Sigmoid colon (tissue), 7 donors: ENCODE measurements at places on chromosomes 13 and 19. TPM values are rescaled to one million over a fixed set of nuclear protein-coding genes. Genes with fewer than 3 reads are reported as not detected.

Gene ZNF541
- total RNA-seq, result 1.7 TPM

Gene ECSIT
- total RNA-seq, result 74.5 TPM

Gene ZNF540
- 6.5 TPM for total RNA-seq

Gene ZNF441
- total RNA-seq, result 10.5 TPM

Gene GFY
- total RNA-seq, result not detected

Gene NOVA2
- total RNA-seq, result 3.0 TPM

Gene PRR12
- 16.1 TPM for total RNA-seq

Gene PRRG2
- total RNA-seq, result not detected

Gene ZNF471
- 8.6 TPM for total RNA-seq

Gene FLT3LG
- total RNA-seq, result 4.6 TPM

Gene UBE2L5
- 0.95 TPM for total RNA-seq

Gene FSD1
- total RNA-seq, result 1.1 TPM

Gene PRTN3
- not detected for total RNA-seq

Gene NRTN
- total RNA-seq, result 6.7 TPM

Gene FXYD7
- total RNA-seq, result not detected

Gene SOX21
- not detected for total RNA-seq

Gene SULT2B1
- total RNA-seq, result not detected

Gene CYP4F12
- total RNA-seq, result 18.8 TPM

Gene ZSWIM9
- total RNA-seq, result 5.0 TPM

Gene ZNF525
- 7.5 TPM for total RNA-seq

Gene RXFP2
- not detected for total RNA-seq

Gene SULT2A1
- total RNA-seq, result not detected

Gene FRY
- total RNA-seq, result 63.5 TPM
